ENCODE measurements at places on chromosomes 6 and 20. TPM values are rescaled to one million over a fixed set of nuclear protein-coding genes. Genes with fewer than 3 reads are reported as not detected.

The PBX2 gene
- total RNA-seq: 73.1 TPM

DNA sequence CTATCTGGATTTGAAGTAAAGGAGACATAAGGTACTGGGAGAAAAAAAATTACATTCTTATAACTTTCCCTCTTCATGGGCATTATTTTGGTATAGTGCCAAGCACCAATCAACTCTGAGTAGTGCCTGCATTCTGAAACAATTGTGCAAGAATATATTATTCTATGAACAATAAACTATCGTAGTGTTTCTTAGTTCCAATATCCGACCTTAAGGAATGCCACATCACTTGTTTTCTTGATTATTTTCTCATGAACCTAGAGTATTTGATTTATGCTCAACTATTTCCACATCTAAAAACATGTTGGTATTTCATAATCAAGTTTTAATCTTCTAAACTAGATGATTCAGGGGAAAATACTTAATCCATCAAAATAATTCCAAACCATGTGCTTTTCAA is 294.4 kb upstream of the TBX18 start:
- no peak overlapping the region for H3K4me3 ChIP-seq
- H3K27me3 ChIP-seq: no peaks in the 10 kb centered on the region
- no peaks in the 10 kb centered on the region for H3K36me3 ChIP-seq
- DNase-seq: no peak
- no peak overlapping the region for H3K27ac ChIP-seq

DNA sequence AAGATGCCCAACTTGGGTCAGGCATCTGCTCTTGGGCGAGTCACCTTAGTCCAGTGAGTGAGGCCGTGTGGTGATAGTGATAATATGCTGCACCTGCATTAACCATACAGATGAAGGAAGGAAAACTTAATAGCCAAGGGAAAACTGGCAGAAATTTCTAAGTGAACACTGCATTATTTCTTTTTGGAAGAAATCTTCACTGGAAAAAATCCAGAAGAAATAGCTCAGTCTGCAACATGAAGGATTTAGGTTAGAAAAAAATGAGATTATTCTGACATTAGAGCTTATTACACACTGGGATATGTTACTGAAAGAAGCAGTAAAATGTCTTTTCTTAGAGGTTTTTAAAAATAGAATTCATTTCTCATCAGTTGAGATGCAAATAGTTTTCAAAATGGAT is 947.3 kb downstream of the KIF16B start:
- DNase-seq: no peak
- H3K4me3 ChIP-seq: no peak overlapping the region
- no peaks in the 10 kb centered on the region for H3K27me3 ChIP-seq
- no peaks in the 10 kb centered on the region for H3K4me1 ChIP-seq
- H3K27ac ChIP-seq: no peak overlapping the region

The HDGFL1 gene
- not detected for total RNA-seq

GRCh38 chr20:35311409-35311808 is 19.2 kb upstream of the FAM83C start:
- H3K27ac ChIP-seq: peak overlapping the region; percentile 27
- no peaks in the 10 kb centered on the region for H3K27me3 ChIP-seq
- peaks cover 14% of the 10 kb centered on the region for H3K36me3 ChIP-seq
- no peak overlapping the region for H3K4me3 ChIP-seq
- peak; percentile 77 for DNase-seq

The CSNK2B gene
- total RNA-seq: 199 TPM

GRCh38 chr20:2396241-2396814 is 15.6 kb downstream of the TGM6 start:
- no peaks in the 10 kb centered on the region for H3K4me1 ChIP-seq
- no peaks in the 10 kb centered on the region for H3K36me3 ChIP-seq
- no peak overlapping the region for H3K27ac ChIP-seq
- DNase-seq: no peak

GRCh38 chr6:163668061-163668426 is 253.5 kb downstream of the QKI start:
- no peak for DNase-seq
- no peak overlapping the region for H3K4me3 ChIP-seq
- no peaks in the 10 kb centered on the region for H3K36me3 ChIP-seq
- H3K27me3 ChIP-seq: no peaks in the 10 kb centered on the region
- peaks cover 6% of the 10 kb centered on the region for H3K4me1 ChIP-seq
- H3K27ac ChIP-seq: no peak overlapping the region

The LRP11 gene
- 6.0 TPM for total RNA-seq

- no peak overlapping the region for H3K27ac ChIP-seq
- H3K4me1 ChIP-seq: peaks cover 2% of the 10 kb centered on the region
- H3K27me3 ChIP-seq: peaks cover 25% of the 10 kb centered on the region
Measured at GRCh38 chr6:33824461-33825154, 20.8 kb upstream of the MLN start.

GRCh38 chr6:11848852-11849731 is 70.5 kb upstream of the ADTRP start:
- DNase-seq: no peak
- peaks cover 2% of the 10 kb centered on the region for H3K27me3 ChIP-seq
- no peak overlapping the region for H3K27ac ChIP-seq

GRCh38 chr6:118559659-118560058 is 11.6 kb downstream of the PLN start:
- H3K36me3 ChIP-seq: peaks cover 10% of the 10 kb centered on the region
- H3K27me3 ChIP-seq: no peaks in the 10 kb centered on the region
- peak overlapping the region; percentile 88 for H3K27ac ChIP-seq
- peaks cover 22% of the 10 kb centered on the region for H3K4me1 ChIP-seq
- H3K4me3 ChIP-seq: no peak overlapping the region

- no peak for DNase-seq
- H3K27ac ChIP-seq: no peak overlapping the region
- peaks cover 2% of the 10 kb centered on the region for H3K4me1 ChIP-seq
- no peaks in the 10 kb centered on the region for H3K27me3 ChIP-seq
Measured at GRCh38 chr6:15474196-15474595, 188.6 kb downstream of the DTNBP1 start.

The XKR7 gene
- not detected for total RNA-seq

DNA sequence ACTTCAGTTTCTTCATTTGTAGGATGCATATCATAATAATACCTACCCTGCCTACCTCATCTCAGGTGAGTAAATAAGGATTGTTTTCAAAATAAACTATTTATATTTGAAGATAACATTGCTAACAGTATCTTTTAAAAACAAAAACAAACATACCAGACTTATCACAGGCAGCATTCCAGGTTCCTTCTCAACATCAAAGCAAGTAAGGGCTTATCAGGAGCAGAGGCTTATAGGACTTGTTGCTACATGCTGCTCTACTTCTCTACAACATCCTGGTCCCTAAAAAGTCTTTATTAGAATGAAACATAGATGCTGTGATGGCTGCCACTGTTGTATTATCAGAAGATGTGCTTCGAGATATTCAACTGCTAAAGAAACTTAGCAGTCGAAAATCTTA is 149.2 kb upstream of the PRDM1 start:
- no peaks in the 10 kb centered on the region for H3K27me3 ChIP-seq
- DNase-seq: no peak
- H3K4me1 ChIP-seq: peaks cover 13% of the 10 kb centered on the region
- no peak overlapping the region for H3K4me3 ChIP-seq
- no peak overlapping the region for H3K27ac ChIP-seq

- H3K36me3 ChIP-seq: peaks cover 63% of the 10 kb centered on the region
- no peak overlapping the region for H3K27ac ChIP-seq
- no peaks in the 10 kb centered on the region for H3K27me3 ChIP-seq
- H3K4me3 ChIP-seq: no peak overlapping the region
- H3K4me1 ChIP-seq: peaks cover 3% of the 10 kb centered on the region
Measured at GRCh38 chr20:50585214-50585613, 75.0 kb downstream of the PTPN1 start.

DNA sequence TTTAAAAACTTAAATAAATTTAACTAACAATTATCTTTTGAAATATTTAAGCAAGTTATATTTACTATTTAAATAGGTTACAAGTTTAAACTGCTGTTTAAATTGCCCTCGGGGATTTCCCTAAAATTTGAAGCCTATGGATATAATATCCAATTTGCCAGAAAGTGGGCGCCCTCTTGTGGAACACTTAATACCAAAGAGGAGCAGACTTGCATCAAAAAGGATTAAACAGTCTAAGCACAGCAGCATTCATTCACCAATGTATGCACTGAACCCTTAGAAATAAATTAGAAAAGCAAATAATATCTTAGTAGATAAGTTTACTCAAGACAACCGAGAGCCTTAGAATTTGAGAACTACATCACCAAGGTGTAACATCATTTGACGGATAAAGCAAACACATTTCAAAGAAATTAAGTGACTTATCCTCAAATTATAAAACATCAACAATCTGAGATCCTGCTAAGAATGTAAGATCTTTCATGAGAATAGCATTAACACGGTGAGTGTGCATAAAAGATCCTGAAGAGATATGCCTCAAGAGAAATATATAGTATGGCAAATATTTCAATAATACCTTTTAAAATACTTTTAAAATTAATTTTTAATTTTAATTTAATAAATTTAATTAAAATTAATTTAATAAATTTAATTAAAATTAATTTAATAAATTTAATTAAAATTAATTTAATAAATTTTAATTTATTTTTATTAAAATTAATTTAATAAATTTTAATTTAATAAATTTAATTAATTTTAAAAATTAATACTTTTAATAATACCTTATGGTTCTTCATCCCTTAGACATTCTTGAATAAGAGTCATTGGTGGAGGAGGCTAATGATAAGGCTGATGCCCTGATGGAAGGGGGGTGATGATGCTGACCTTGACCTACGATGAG is 11.5 kb upstream of the MEP1A start:
- no peaks in the 10 kb centered on the region for H3K36me3 ChIP-seq
- no peak overlapping the region for H3K27ac ChIP-seq
- no peaks in the 10 kb centered on the region for H3K27me3 ChIP-seq
- H3K4me1 ChIP-seq: no peaks in the 10 kb centered on the region
- DNase-seq: no peak

DNA sequence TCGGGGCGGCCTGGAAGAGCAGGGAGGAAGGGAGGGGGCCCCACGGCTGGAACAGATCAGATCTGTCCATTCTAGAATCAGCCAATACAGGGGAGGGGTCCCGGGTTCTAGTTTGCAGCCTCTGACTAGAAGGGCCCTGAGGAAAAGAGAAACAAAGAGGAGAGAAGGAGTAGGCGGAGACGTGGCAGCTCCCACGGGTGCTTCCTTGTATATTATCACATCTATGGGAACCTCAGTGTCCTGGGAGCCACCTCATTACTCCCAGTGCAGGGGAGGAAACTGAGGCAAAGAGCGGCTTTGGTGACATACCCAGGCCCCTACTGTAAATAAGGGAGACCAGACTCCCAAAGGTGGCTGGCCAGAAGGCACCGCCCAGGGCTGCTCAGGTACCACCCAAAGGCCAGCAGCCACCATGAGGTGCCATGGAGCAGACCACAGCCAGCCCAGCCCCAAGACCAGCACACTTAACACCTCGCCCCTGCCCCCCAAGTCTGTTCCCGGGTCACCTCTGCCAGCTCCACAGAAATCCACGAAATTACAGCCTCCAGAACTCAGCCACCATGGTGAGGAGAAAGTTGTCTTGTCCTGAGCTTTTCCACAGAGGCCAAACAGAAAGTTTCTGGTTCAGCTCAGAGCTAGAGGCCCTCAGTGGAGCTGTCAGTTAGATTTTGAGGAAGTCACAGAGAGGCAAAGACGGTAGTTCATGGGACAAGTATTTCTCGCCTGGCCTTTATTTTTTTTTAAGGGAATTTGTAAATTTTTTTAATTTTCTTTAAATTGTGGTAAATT is 2.1 kb downstream of the ZC3H12D start:
- peak; percentile 45 for DNase-seq
- H3K4me3 ChIP-seq: peak overlapping the region; percentile 98
- peaks cover 53% of the 10 kb centered on the region for H3K36me3 ChIP-seq
- H3K27ac ChIP-seq: peak overlapping the region; percentile 96

The PDYN gene
- total RNA-seq: not detected

- H3K27me3 ChIP-seq: no peaks in the 10 kb centered on the region
- H3K4me3 ChIP-seq: no peak overlapping the region
- DNase-seq: no peak
- H3K4me1 ChIP-seq: no peaks in the 10 kb centered on the region
- H3K36me3 ChIP-seq: no peaks in the 10 kb centered on the region
Measured at GRCh38 chr6:169850154-169850553, 98.7 kb downstream of the ERMARD start.

DNA sequence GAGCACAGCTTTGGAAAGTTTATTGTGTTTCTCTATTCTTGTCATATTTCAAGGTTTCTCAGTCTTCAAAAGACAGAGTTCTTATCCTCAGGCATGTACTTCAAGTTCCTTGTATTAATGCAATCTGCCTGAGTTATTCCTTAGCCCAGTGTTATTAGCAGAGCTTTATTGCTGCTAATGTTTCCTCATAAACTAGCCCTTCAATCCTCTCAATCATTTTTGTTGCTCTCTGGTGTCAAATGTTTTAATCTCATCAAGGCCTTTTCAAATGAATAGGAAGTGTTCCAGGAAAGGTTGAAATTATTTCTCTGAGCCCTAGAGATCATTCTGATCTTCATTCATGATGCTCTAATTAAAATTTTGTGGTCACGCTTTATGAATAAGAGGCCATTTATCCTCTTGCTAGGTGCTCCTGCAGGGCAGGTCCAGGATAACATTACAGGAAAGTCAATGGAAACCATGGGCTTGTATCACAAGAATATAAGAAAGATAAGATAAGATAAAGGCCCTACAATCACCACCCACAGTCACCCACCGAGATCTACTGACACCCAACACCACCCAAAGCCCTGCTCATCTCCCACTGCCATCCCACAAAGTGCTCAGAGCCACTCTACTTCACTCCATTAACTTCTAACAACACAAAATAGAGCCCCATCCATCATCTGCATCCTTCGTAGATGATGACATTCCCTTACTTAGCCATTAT is 125.9 kb downstream of the COL9A1 start:
- H3K27ac ChIP-seq: no peak overlapping the region
- peaks cover 2% of the 10 kb centered on the region for H3K27me3 ChIP-seq
- H3K36me3 ChIP-seq: no peaks in the 10 kb centered on the region

The MATN4 gene
- 1.5 TPM for total RNA-seq

The MYMX gene
- total RNA-seq: not detected

The CTAGE9 gene
- not detected for total RNA-seq

- no peak overlapping the region for H3K4me3 ChIP-seq
- peaks cover 3% of the 10 kb centered on the region for H3K27me3 ChIP-seq
- peaks cover 3% of the 10 kb centered on the region for H3K4me1 ChIP-seq
Measured at GRCh38 chr6:160735523-160735922, 33.5 kb downstream of the PLG start.

The SDHAF4 gene
- total RNA-seq: 11.6 TPM

- no peaks in the 10 kb centered on the region for H3K27me3 ChIP-seq
- peaks cover 46% of the 10 kb centered on the region for H3K36me3 ChIP-seq
- H3K4me3 ChIP-seq: no peak overlapping the region
- DNase-seq: no peak
Measured at GRCh38 chr6:16425881-16426615, 187.7 kb downstream of the GMPR start.

The COL19A1 gene
- 0.03 TPM for total RNA-seq

- H3K36me3 ChIP-seq: no peaks in the 10 kb centered on the region
- peak overlapping the region; percentile 78 for H3K4me3 ChIP-seq
- no peak overlapping the region for H3K27ac ChIP-seq
- DNase-seq: no peak
- peaks cover 19% of the 10 kb centered on the region for H3K4me1 ChIP-seq
Measured at GRCh38 chr20:46118481-46119020, 437 bp downstream of the CD40 start.

The PFDN4 gene
- total RNA-seq: 28.1 TPM

GRCh38 chr6:147331401-147331800 is 127.2 kb downstream of the STXBP5 start:
- H3K27ac ChIP-seq: no peak overlapping the region
- no peak for DNase-seq
- no peaks in the 10 kb centered on the region for H3K27me3 ChIP-seq
- H3K4me3 ChIP-seq: no peak overlapping the region
- H3K4me1 ChIP-seq: no peaks in the 10 kb centered on the region

The DSN1 gene
- total RNA-seq: 31.9 TPM

The HLA-DQA1 gene
- 35.4 TPM for total RNA-seq

The PLCB4 gene
- not detected for total RNA-seq

GRCh38 chr20:33601861-33602260 is 60.3 kb upstream of the C20orf144 start:
- H3K27me3 ChIP-seq: no peaks in the 10 kb centered on the region
- no peak overlapping the region for H3K4me3 ChIP-seq

All from activated CD4-positive, alpha-beta memory T cell treated with anti-CD3 and anti-CD28 coated beads, Interleukin-2, amount 10 ng/mL, durations not matched to agents 7 days and 5 days (primary cell).